ENCODE measurements at places on chromosomes 1 and 21.
A peak's percentile ranks its signal among the peaks of the same experiment; 100 is the strongest.

- DNase-seq = no peak
Measured at GRCh38 chr1:81880781-81881180, 80.0 kb downstream of the ADGRL2 start.

- DNase-seq = no peak
Measured at GRCh38 chr1:223635236-223635635, 30.3 kb downstream of the CAPN8 start.

DNA sequence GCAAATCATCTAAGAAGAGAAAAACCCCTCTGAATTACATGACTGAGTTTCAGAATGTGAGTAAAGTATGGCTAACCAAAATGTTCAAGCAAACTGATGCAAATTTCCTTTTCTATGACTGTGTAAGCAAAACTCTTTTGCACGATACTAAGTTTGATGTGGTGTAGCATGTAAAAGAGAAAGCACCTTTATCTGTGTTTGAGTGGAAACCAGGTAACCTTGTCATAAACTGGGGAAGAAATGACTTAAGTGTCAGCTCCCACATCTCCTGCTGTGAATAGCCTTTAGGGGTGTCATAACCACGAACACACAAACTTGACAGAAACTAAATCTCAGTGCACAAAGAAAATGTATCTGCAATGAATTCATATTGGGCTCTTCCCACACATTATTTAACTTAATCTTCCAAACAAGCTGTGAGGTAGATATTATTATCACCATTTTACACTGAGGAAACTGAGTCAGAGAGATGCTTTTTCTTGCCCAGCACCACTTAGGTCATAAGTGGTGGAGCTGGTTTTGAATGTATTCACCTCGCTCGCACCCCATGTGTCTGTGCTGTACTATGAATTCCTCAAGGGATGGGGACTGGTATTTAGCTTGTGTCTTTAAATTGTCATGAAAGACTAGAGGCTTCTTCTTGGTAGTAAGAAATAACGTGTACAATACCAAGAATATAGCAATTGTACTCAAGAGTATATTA, 32.9 kb upstream of the IL12RB2 start:
- DNase-seq = no peak

DNA sequence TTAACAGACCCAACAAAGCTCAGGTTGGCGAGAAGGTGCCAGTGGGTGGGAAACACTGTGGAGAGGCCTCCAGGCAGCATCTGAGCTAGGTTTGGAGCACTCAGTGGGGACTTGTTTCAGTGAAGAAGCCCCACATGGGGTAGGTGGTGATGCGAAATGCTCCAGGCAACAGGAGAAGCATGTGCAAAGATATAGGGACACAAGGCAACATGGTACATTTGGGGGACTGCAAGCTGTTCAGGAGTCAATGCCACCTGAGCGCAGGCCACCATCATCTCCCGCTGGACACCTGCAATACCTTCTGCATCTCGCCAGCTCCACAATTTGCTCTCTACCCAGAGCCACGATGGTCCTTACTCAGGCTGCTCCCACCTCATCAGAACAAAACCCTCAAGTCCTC, 28.0 kb downstream of the BCAR3 start:
- DNase-seq = no peak

DNA sequence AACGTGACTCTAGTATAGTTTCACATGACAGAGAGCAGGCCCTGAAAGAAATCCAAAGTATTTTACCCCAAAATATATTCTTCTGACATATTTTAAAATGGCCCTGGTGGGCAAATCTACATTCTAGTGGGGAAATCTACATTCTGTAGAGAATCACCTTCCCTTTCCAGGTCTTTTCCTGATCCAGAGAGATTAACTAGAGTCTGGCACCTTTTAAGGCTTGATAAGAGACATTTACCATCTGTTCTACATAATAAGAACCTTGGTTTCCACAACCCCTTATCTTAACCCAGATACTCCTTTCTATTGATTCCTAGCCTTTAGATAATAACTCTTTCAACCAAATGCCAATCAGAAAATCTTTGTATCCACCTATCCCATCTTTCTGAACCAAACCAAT, 17.0 kb upstream of the L1TD1 start:
- DNase-seq = no peak

DNA sequence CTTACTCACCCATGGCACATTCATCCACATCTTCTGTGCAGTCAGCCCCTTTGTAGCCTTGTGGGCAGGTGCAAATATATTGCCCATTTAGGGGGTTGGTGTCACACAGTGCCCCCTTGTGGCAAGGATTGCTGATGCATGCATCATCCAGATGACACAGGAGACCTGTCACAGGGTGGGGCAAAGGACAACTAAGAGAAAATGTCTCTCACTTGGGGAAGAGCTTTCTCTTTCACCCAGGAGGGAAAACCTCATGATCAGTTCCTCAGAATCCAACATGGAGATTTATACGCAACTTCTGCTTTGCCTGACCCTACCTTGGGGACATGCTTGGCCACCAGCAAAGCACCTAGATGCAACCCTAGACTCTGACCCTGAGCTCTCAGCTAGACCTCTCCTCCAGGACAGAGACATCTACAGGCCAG, 71.8 kb upstream of the ADAM30 start:
- DNase-seq = no peak

DNA sequence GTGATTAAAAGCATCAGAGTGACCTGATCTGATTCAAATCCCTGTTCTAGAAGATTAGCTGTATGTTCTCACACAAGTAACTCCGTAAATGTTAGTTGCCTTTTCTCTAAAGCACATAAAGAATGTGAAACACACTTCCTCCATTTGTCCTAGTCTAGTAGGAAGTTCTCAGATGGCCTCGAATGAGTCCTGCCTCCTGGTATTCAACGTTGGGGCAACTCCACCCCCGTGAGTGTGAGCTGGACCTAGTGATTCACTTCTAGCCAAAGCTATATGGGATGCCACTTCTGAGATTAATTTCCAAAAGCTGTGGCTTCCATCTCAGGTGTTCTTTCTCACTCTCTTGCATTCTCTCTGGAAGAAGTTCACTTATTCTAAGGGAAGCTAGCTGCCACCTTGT, 267.6 kb downstream of the GPATCH2 start:
- no peak for DNase-seq

DNA sequence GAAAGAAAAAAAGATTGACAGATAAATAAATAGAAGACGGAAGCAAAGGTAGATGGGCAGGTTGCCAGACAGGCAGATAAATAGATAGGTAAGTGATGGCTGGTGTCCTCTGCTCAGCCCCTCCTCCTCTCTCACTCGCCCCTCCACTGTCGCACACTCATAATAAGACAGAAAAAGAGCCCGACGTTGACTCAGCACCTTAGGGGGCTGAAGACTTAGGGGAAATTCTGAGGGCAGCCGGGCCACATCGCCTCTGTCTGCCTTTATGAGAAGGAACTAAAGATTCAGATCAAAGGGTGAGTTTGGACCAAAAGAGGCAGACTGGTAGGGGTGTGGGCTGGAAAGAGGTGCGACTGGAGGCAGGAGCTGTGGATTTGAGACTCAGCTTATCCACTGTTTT, 158.1 kb upstream of the IGSF21 start:
- no peak for DNase-seq

GRCh38 chr1:18110598-18110939, 3.0 kb downstream of the IGSF21 start:
- DNase-seq = no peak

DNA sequence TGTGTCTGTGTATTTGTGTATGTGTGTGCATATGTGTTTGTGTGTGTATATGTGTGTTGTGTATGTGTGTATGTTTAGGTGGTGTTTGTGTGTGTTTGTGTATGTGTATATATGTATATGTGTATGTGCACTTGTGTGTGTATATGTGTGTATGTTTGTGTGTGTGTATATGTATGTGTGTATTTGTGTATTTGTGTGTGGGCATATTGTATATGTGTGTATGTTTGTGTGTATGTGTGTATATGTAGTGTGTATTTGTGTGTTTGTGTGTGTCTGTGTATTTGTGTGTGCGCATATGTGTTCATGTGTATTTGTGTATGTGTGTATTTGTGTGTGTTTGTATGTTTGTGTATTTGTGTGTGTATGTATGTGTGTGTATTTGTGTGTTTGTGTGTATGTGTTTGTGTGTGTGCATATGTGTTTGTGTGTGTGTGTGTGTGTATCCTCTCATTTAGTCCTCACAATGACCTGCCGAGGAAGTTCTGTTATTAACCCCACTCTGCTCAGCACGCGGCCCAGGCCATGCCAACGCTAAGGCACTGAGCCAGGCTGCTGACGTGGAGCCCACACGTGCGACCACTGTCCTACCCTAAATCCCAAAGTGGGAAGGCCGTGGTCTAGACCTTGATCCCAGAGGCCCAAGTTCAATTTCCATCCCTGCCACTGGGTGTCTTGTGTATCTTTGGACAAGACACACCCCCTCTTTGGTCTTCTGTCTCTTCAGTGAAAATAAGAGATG, 43.2 kb upstream of the TMEM51 start:
- no peak for DNase-seq

DNA sequence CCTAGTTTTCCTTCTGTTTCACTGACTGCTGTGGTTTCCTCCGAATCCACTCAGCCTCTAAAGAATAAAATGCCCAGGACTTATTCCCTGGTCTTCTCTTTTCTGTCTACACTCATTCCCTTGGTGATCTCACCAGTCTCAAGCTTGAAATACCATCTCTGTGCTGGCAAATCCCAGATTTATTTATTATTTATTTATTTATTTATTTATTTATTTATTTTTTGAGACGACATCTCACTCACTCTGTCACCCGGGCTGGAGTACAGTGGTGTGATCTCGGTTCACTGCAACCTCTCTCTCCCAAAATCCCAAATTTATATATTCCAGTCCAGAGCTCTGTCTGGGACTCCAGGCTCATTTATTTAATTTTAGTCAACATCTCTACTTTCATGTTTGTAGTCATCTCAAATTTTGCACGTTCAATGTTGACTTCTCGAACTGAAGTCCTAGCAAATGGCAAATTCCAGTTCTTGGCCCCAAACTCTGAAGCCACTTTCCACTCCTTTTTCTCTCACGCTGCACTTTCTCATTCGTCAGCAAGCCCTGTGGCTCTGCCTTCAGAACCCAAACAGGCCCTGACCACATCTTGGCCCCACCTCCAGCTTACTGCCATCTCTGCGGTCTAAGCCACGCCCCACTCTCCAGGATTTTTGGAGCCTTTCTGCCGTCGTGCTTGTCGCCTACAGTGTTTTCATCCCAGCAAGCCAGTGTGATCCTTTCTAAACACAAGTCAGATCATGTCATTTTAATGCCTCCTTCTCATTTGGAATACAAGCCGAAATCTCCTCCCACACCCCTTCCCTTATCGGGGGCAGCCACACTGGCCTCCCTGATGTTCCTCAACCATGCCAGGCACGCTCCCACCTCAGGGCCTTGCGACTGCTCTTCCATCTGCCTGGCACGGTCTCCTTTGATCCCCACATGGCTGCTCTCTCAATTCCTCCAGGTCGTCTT, 14.2 kb upstream of the TENT5B start:
- DNase-seq = peak; percentile 45

DNA sequence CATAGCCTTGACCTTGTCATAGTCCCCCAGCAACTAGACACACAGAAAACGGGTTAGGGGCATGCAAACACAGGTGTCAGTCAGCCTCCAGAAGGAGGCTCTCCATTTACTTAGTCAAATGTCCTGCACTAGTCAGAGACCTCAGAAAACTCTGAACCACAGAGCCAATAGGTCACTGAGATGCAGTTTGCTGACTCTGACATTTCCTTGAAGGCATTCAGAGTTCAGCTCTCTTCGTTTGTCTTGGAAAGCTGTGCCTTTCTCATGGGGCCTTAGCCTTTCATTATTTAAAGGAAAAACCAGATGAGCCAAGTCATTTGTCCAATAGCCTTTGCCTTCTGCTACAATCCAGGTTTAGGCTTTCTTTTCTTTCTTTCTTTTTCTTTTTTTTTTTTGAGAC, 3.5 kb downstream of the OLFML2B start:
- DNase-seq = no peak

GRCh38 chr21:34128124-34128523, 54.7 kb downstream of the MRPS6 start:
- DNase-seq = no peak

GRCh38 chr1:67769633-67770256, 63.5 kb downstream of the GNG12 start:
- DNase-seq = no peak

DNA sequence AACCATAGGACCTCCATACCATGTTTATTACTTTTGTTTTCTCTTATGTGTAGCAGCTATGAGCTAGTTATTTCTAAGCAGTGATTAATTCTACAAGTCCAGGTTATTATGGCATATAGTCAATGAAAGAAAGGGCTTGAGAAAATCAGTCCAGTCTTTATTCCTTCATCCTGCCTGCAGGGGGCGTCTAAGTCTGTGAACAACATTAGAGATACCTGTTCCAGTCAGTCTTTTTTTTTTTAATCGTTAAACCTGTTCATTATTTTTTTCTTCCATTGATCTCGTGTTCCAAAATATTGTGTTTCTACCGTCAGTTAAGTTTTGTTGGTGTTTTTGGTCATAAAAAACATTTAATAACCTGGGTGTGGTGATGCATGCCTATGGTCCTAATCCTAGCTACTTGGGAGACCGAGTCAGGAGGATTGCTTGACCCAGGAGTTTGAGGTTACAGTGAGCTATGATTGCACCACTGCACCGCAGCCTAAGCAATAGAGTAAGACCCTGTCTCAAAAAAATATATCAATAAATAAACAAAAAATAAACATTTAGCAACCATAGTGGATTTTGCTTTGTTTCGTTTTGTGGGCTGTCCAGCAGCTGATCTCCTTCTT, 29.4 kb upstream of the CD2 start:
- peak; percentile 23 for DNase-seq

DNA sequence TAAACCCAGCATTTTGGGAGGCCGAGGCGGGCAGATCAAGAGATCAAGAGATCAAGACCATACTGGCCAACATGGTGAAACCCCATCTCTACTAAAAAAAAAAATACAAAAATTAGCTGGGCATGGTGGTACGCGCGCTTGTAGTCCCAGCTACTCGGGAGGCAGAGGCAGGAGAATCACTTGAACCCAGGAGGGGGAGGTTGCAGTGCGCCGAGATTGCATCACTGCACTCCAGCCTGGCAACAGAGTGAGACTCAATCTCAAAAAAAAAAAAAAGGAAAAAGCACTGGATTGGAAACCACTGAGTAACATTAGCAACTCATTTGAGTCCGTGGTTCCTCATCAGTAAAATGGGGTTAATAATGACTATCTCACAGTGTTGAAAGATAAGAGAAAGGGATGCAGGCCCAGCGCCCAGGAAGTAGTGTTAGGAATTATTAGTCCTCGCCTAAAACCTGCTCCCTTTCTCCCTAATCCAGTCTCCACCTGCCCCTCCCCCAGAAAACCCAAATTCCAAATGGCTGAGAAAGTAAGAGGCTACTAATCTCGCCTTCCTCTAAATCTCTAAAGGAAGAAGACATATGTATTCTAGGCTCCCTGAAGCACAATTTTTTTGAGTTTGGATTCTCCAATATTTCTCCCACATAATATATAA, 49.5 kb downstream of the RHBG start:
- no peak for DNase-seq

GRCh38 chr1:25140073-25140797, 92.1 kb downstream of the SYF2 start:
- DNase-seq = no peak

DNA sequence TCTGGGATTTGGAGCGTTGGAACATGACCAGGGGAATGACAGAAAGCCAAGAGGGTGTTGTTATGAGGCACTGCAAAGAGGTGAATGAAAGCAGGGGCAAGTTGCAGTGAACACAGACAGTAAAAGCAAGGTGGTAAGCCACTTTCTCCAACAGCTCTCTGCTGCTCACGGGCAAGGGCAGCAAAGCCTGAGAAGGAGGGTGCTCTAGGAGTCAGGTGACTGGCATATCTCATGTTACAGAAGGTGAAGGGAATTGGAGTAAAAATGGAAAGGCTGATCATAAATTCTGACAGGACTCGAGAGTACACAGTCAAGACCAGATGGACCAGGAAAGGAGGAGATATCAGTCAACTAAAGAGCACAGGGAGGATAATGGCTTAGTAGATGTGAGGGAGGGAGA, 14.5 kb downstream of the VAV3 start:
- no peak for DNase-seq

GRCh38 chr21:44400791-44401385, 47.5 kb downstream of the TRPM2 start:
- no peak for DNase-seq
